Caki2 (cell line): ENCODE measurements at places on chromosomes 13 and 19. TPM values are rescaled to one million over a fixed set of nuclear protein-coding genes. Genes with fewer than 3 reads are reported as not detected.

GRCh38 chr13:113951246-113951999 lies 22.5 kb downstream of the C13orf46 start:
- DNase-seq: no peak

The SYT5 gene
- total RNA-seq: 0.07 TPM in 1 of 2 replicates, not detected in the other

DNA sequence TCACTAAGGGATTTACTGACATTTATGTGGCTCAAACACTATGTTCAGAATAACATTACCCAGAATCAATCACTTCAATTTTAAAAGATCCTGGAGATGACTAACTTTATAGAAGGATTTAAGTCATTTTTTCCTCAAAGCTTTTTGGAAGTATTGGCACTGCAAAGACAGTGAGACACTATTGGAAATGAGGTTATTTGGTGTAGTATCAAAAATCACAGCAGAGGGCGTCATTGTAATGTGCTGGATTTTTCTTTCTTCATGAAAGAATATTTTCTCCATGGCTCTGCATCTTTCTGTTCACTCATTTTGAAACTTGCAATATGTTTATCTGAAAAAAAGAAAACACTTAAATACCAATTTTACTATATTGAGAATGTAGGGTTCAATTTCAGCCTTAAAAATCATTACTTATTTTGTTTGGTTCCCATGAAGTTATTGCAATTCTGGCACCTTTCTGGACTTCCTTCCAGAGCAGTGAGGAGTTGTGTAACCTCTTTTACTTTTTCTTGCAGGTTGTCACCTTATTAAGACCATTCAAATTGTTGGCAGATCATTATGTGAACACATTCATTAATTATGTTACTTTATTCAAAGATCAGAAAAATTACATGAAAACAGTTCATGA lies 3.7 kb upstream of the CSNK1A1L start:
- peak; percentile 3 for DNase-seq

DNA sequence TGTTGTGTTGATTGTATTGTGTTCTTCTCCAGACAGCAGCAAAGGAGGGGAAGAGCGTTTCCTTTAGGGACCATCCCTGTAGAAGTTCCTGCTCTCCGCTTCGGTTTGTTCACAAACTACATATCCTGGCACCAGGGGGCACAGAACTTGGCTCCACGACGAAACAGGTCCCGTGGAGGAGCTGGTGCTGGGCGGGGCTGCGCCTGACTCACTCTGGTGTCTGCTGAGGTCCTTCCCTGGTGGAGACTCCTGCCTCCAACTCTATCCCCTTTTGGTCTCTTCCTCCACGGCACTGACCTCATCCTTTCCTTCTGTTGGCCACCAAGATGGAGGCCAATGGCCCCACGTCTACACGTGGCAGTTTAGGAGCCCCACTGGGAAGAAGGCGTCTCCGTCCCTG lies 14.7 kb downstream of the TMPRSS9 start:
- DNase-seq: no peak

GRCh38 chr19:46990991-46991676 lies 28.5 kb upstream of the NPAS1 start:
- DNase-seq: peak; percentile 62

The POP4 gene
- total RNA-seq: 141 and 190 TPM in 2 replicates

GRCh38 chr19:33394006-33394722 lies 20.7 kb downstream of the CEBPG start:
- no peak for DNase-seq

GRCh38 chr19:30649934-30650614 lies 277.9 kb downstream of the ZNF536 start:
- peak; percentile 26 for DNase-seq
